ENCODE measurements at places on chromosomes 7 and 10. TPM values are rescaled to one million over a fixed set of nuclear protein-coding genes. Genes with fewer than 3 reads are reported as not detected.

GRCh38 chr10:71832967-71833366, 18.1 kb downstream of the PSAP start:
- DNase-seq: no peak

DNA sequence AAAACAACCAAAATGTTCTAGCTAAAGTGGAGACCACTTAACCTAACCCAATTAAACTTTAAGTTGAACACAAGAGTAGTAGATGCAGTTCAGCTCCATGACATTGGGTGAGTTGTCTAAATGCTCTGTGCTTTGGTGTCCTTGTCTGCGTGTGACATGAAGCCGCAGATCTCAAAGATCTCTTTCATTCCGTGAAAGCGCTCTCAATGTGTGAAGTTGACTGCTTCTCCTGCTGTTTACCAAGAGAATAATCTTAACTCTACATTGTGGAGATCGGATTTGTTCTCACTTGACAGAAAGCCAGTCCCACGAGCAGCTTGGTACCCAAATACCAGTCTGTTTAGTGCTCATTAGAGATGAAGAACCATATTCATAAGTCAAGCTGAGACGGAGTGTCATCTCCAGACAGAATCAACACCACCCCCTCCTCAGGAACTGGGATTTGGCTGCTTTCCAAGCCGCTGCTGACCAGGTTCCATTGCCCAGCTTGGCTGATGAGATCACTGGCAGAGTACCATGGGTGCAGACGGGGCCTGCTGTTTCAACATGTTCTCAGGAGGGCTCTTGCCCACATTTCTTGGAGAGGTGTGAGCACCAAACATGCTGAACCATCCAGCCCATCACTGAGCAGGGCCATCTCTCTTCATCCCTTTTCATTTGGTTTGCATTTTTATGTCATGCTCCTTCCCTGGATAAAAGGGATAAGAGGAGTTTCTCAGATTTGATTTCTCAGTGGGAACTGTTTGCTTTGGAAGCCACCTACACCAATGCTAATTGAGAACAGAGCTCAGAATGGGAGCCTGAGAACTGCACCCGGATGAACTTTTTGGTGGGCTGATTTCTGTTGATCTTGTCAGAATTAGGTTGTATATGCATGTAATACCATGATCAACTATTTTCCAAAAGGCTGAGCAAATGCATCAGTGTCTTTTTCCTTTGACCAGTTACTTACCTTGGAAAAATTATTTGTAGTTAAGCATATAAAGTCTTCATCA, 95.8 kb upstream of the AGBL3 start:
- no peak for DNase-seq

DNA sequence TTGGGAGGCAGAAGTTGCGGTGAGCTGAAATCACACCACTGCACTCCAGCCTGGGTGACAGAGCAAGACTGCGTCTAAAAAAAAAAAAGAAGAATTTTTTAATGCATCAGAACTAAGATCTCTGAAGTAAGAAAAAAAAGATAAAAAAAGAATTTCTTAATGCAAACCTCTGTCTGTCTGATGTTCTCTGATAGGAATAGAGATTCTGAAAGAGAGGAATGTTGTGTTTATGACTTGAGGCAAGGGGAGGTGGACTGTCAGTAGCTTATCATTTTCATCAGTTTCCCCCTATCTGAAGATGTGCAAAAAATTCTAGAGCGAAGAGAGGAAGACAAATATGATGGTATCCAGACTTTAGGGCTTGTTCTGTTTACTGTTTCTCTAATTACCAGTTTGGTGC, 121.5 kb downstream of the SEC23IP start:
- DNase-seq: no peak

- no peak for DNase-seq
Measured at GRCh38 chr10:16603308-16603707, 81.6 kb upstream of the C1QL3 start.

AGAP6 gene
- total RNA-seq: 12.9 TPM

DNA sequence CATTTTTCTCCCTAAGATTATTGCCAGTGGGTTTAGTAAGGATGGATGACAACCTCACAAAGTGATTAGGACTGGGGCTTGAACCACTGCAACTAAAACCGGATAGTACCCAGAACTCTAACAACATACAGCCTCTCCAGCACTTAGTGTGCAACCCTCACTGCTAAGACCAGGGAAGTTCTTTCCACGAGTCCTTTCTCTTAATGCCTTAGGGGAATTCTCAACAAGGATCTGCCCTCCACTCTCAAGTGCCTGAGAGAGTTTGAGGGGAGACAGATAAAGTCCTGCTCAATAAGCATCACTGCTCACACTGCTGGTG, 104.6 kb downstream of the NRP1 start:
- DNase-seq: no peak

SMKR1 gene
- total RNA-seq: 1.0 TPM
